ENCODE measurements at places on chromosomes 1 and 21.

GRCh38 chr1:42040159-42040558 lies 113.1 kb upstream of the GUCA2B start:
- no peak for DNase-seq

DNA sequence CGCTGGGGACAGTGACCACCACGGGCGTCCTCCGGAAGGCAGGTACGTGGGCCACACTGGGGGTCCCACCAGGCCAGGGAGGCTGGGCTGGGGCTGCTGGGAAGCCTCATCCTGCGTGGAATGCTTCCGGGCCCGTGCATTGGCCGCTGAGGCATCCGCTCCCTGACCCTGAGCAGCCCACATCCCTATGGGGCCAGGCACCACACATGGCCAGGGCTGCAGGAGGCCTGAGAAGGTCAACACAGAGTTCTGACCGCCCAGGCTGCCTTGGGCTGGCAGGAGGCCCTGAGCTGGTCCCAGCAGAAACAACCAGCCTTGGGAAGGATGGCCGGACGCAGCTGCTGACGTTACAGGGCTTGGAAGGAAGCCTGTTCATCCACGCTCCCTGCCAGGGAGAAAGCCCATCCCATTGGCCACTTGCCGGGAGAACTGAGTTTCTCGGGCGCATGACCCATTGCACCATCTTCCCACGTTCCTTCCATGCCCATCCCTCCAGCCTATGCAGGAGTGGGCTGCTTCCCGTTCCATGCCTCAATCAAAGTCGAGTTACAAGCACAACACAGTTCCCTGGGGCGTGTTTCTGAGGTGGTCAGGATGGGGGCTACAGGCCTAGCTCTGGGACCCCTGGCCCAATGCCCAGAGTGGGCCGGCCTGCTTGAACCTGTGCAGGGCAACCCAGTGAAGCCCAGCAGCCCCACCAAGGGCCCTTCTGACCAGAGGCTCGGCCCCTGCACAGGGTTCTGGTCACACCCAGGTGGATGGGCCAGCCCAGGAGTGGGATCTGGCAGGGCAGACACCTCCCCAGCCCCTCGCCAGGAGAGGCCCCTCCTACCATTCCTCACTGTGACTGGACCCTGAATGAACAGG lies 31.7 kb downstream of the TRIM11 start:
- peak; percentile 1 for DNase-seq

- DNase-seq: no peak
These were observed 204.8 kb downstream of the KCNK2 start for GRCh38 chr1:215287362-215287761.

- DNase-seq: peak; percentile 77
These were observed 53.8 kb downstream of the MACF1 start for GRCh38 chr1:39258146-39258924.

DNA sequence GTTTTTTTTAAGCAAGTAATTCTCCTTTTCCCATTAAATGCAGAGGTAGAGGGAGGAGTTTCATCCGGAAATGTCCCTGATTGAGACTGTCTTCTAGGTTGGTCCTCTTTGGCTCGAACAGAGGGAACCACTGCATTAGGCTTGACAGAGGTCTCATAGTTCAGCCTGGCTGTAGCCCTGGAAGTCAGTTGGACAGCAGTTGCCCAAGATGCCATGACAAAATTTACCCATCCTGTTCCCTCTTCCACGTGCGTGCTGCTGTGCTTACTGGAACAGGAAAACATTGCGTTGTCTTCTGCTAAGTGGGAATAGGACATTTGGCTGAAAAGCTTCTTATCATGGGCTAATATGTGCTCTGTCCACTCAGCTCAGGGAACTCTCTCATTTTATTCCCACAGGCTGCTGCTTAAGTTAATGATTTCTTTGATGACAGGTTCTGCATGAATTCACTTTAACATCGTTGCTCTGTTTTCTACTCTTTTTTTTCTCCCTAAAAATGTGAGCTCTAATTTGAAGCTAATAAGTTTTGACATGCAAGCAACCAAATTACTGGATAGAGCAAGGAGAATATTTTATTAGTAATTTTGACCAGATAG lies 18.0 kb downstream of the KCNK1 start:
- no peak for DNase-seq

DNA sequence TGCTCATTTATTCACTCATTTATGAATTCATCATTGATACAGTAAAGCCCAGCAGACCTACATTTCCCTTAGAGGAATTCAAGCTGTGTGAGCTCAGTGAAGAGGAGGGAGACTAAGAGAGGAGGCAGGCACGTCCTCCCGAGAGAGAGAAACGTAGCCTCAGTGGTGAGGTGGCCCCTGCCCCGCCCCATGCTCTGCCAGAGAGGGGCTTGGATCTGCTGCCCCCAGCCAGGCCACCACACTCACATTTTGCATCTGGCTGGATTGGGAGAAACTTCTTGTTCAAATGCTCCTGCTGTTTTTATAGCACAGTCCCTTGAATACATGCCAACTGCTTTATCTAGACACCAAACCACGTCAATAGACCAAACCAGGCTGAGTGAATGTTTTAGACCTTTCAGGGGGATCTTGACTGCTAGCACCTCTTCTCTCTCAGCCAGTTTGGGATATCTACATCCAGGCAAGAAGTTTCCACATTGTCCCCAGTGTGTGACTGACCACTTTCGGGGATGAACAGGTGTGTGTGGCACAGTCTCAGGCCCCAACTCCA lies 67.7 kb upstream of the AJAP1 start:
- no peak for DNase-seq

All from CD4-positive, alpha-beta T cell treated with Interleukin-17A for 4 hours (primary cell).